ENCODE measurements at places on chromosomes 13 and 19.

- DNase-seq: no peak
Measured at GRCh38 chr13:42108217-42108616, 59.8 kb downstream of the DGKH start.

DNA sequence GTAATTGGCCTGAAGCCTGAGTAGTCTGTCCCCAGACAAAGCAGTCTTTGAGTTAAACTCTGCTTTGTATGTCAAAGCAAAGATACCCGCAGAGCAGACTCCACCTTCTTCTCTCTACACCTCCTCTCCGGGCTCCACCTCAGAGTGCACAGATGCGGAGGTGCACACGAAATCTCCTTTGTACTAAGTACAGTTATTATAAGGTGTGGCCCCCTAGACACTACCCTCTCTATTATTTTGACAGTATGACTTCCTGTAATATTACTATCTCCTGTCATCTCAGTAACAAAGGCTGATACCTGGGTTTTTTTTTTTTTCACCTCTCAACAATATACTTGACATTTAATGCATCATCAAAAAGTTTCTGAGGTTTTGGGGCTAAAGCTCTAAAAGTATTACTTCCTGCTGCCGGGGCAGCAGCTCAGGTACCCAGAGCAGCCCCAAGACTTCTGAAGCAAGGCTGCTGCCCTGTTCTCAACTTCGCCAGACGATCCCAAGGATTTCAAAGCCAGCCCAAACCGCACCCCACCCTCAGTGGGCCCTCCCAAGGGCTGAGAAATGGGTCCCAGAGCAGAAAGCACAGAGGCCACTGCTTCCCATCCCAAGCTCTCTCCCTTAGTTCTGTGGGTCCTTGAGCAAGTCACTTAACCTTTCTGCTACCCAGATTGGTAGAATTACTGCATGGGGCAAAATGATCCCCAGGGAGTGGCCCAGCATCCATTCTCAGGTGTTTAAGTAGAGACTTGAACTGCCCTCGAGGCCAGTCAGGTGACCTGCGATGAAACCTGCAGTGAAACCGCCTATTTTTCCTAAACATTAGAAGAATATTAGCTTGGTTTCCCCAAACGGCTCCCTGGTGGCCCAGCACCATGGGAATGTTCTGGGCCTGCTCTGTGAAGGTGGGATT lies 180.6 kb downstream of the FOXO1 start:
- DNase-seq: no peak

DNA sequence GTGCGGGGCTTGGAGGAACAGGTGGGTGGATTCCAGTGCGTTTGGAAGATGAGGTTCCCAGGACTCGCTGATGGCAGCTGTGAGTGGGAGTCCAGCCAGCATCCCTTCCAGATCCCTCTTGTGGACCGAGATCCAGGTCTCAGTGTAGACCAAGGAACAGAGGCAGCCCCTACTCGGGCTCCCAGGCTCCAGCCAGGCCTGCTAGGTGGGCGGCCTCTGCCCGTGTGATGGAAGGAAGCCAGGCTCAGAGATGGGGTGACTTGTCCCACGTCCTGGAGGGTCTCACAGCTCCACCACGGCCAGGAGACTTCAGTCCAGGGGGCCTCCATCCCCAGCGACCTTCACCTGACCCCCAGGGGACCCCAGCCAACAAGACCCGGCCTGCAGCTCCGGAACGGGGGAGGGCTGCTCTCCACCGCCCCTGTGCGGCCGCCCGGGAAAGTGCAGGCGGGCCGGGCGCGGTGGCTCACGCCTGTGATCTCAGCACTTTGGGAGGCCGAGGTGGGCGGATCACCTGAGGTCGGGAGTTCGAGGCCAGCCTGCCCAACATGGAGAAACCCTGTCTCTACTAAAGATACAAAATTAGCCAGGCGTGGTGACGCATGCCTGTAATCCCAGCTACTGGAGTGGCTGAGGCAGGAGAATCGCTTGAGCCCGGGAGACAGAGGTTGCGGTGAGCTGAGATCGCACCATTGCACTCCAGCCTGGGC lies 729 bp upstream of the MADCAM1 start:
- DNase-seq: no peak

- DNase-seq: no peak
Measured at GRCh38 chr13:21035498-21035897, 25.9 kb downstream of the LATS2 start.

- DNase-seq: no peak
Measured at GRCh38 chr19:2808129-2808941, 11.3 kb upstream of the ZNF554 start.

GRCh38 chr19:51891193-51891747 lies 3.5 kb upstream of the ZNF577 start:
- DNase-seq: no peak

- no peak for DNase-seq
Measured at GRCh38 chr13:110291286-110291685, 15.7 kb downstream of the COL4A1 start.

DNA sequence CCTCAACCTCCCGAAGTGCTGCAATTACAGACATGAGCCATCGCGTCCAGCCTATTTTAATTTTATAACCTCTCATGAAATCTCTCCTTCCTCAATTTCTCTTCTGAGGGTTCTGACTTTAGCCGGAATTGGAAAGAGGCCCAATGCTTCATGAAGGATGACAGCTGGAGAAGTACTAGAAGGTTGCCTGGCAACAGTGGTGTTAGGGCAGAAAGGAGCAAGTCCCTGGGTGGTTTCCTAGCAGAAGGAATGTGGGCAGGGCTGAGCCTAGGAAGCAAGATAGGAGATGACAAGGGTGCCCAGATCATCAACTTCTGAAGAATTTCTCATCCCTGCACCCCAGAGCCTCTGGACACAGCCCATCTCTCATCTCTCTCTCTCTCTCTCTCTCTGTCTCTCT lies 25.8 kb downstream of the CACNG6 start:
- no peak for DNase-seq

DNA sequence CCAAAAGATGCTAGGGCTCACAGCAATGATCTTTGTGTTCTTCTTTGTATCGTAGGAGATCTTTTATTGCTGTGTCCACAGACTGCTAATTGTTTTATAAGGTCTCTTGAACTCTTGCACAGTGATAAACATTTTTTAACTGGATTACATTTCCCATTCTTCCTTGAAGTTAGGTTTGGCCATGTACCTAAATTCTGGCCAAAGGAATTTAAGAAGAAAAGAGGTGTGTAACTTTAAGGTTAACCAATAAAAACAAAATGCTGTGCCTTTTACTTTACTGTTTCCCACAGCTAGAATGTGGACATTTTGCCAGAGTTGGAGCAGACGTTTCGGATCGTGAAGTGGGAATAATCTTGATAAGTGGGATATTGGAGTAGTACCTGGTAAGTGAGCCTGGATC lies 82.6 kb upstream of the GPC6 start:
- DNase-seq: no peak

DNA sequence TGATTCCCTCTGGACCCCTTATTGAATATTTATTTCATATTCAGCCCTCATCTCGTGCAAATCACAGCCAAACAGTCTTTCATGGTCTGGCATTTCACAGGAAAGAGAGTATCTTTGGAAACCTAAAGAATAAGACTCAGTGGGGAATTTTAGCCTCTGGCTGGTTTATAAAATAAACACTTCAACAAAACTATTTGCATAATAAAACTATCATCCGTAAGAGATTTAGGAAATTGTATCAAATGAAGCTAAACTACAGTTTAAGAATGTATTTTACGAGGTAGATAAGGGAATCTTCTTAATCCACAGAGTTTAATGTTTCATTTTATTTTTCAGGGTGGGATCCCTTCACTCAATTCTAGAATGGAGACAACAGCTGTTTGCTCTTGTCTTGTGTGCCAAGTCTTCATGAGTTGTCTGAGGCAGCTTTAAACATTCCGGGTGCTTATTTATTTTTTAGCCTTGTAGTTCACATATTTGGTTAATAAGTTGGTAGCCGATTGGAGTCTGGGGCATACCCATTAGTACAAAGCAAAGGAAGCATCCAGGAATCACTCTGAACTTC lies 634.4 kb upstream of the KLF12 start:
- no peak for DNase-seq
